CD4-positive, alpha-beta T cell treated with Interleukin-4 for 1 hour (primary cell): ENCODE measurements at places on chromosomes 7 and 10.
A peak's percentile ranks its signal among the peaks of the same experiment; 100 is the strongest.

DNA sequence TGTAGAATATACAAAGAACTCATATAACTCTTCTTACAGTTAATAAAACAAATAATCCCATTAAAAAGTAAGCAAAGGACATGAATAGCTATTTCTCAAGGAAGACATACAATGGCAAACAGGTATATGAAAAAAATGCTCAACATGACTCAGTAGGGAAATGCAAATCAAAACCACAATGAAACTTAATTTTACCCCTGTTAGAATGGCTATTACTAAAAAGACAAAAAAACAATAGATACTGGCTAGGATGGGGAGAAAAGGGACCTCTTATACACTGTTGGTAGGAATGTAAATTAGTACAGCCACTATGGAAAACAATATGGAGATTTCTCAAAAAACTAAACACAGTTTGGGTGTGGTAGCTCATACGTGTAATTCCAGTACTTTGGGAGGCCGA lies 37.8 kb downstream of the HERPUD2 start:
- DNase-seq, result no peak

GRCh38 chr10:49397036-49397999 lies 1.4 kb upstream of the DRGX start:
- DNase-seq, result no peak

DNA sequence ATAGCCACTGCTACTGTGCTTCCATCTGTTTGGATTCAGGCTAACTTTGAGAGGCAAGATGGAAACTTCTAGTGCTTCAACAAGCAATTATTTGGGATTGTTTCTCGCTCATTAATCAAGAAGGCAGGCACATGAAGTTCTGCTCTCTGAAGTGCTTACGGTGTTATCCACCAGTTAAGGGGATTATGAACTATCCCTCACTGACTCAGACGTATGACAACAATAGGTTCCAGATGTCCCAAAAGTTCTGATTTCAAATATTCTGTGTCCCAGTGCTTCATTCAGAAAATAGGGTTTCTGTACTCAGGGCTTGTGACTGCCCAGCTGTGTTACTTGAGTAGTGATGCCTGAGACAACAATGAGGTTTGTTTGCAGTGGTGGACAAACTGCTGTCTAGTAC lies 81.0 kb downstream of the HACD1 start:
- DNase-seq, result no peak

- DNase-seq, result no peak
Measured at GRCh38 chr10:75967491-75967890, 536.1 kb downstream of the LRMDA start.

DNA sequence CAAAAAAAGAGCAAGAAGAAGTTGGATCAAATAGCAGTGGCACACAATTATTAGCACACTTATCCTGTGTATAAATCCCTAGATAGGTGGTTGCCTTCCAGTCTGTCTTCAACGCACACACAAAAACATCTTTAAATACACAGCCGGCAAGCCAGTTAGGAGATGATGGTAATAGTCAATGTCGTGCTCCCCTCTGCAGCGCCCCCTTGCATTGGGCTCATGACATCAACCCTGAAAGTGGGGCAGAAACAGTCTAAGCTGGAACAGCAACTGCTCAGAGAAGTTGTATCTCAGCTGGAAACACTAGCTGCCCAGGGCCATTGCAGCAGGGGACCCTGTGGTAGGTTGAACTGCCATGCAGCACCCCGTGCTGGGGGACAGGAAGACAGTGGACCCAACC lies 179.5 kb upstream of the YAE1 start:
- DNase-seq, result no peak

- peak; percentile 74 for DNase-seq
Measured at GRCh38 chr7:99379043-99379577, 4.6 kb downstream of the ARPC1B start.

DNA sequence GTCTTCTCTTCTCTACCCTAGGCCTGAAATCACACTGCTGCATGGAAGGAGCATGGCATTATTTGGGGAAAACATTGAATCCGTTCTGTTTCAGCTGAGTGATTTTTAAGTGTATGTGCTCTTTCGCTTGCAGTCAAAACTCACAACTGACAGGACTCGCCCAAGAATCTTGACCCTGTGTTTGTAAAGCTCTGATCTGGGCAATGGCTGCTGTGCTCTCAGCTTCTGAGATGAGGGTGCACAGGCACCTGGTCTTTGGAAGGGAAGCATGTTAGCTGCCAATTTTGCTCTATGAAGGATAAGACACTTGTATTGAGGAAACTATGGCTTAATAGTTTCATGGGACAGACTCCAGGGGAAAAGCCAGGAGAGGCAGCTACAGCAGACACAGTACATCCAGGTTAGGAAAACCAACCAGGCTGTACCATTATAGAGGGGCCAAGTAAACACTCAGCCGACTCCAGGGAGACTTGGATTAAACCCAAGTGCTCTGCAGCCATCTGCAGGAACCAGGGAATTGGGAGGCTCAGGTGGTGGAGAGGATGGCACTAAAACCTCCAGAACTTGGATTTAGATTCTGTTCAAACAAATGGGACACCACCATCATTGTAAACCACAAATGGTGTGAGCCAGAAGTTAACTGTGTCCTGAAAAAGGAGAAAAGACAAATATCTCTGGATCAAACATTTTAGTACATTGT lies 43.3 kb downstream of the LYZL1 start:
- DNase-seq, result no peak

DNA sequence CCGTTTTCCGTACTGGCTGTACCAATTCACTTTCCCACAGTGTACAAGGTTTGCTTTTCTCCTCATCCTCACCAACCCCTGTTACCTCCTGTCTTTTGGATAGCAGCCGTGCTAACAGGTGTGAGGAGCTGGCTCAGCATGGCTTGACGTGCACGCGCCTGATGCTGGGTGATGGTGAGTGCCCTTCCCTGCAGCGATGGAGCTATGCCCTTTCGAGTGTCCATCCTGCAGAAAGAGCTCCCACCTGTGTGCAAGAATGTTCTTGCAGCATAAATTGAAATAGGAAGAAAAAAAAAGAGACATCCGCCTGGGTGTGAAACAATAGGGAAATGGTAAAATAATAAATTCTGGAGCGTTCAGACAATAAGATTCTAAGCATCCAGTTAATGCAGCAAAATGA lies 9.5 kb upstream of the UBE3C start:
- no peak for DNase-seq

DNA sequence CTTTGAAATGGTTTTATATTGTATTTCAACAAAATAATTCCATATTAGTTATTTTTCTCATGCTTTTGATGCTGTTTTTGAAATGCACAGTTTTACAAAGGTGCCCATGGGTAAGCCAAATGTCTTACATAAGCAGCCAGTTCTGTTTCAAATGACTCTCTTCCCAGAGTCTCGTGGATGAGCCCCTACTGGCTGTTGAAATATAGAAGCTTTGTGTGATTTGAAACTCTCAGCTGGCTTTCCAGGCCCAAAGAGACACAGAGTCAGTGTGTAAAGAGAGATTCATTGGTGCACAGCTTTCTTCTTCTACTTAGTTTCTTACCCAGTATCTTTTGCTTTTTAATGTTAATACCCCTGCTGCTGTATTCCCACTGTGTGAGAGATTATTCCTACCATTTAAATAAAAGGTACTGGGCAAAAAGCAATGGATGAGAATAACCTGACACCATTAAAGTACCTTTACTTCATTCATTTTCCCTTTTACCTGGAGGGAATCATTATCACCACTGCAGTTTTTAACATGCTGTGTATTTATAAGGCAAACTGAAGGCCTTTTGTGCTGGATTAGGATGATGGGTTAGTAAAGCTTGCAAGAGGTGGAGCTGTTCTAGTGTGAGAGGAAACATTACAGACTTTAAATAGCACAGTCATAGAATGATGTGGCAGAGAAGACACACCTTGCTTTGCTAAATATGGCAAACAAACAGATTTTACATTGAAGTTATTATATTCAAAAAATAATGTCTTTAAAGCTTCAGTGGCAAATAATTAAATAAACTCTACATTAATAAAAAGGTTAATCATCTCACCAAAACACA lies 415.1 kb downstream of the THSD7A start:
- no peak for DNase-seq

- DNase-seq, result no peak
Measured at GRCh38 chr10:99433378-99434020, 3.1 kb upstream of the GOT1 start.

DNA sequence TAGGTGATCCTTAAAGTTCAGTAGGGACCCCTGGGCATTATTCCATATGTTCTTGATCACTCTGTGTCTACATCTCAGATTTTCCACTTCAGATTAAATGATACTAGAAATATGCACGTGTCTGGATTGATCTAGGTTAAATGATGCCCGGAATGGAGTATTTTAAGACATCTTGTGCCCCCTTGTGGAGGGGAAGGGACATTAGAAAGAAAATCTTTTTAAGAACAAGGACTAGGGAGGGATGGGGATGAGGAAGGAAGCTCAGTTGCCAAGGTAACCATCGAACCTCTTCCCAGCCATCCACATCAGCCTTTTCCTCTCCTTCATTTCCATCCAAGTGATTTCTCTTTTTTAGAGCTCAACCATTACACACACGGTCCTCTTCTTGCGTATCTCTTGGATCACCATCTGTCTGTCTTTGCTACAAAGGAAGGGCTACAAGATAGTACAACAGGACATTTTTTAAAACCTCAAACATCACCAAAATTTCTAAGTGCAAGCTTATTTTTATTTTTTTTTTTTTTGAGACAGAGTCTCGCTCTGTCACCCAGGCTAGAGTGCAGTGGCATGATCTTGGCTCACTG lies 40.5 kb downstream of the PRSS2 start:
- peak; percentile 87 for DNase-seq

DNA sequence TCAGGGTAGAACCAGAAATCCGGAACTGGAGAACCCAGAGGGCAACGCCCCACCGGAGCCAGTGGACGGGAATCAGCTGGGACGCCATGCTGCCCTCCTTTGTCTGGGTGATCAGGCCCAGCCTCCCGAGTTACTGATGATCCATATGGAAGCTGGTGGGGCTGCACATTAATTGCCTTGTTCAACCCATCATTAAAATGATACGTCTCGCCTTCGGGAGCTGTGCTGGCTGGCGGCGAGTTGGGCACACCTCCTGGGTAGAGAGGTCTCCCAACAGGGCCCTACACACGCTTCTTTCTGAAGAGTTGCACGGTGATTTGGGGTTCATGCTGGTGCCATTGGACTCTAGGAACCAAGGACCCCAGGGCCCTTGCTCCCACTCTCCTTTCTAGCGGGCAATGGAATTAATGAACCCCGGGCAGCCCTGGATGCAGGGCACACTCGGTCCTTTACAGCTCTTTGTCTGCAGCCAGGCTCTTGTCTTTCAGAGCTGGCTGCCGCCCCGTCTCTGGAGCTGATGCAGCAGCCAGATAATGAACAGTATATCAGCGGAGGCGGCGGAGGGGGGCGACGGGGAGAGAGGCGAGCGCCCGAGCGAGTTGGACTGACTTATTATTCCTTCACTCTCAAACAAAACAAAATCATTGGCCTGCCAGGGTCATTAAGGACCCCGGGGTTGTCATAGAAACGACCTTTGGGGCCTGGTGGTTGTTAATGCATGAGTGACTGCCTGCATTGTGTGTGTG lies 412.2 kb upstream of the ZMIZ1 start:
- no peak for DNase-seq

DNA sequence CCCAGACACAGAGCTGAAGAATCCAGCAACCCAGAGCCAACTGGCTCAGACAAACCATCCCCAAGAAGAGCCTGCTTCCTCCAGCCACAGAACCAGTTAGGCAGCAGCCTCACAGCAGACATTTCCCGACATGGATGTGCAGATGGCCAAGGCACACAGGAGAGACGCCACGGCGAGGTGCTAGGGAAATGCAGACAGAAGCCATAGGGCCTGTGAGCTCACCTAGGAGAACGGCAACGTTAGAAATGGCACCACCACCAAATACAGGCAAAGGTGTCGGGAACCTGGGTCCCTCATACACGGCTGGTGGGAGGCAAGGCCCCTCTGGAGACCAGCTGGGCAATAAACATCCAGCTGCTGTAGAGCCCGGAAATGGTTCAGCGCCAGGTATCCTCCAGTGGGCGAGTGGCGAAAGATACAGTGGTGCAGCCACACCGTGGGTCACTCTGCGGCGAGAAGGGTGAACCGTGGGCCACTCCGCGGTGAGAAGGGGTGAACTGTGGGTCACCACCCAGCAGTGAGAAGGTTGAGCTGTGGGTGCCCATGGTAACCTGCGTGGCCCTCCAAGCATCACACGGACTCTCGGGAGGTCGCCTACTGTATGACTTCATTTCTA lies 31.2 kb downstream of the JAKMIP3 start:
- DNase-seq, result no peak

DNA sequence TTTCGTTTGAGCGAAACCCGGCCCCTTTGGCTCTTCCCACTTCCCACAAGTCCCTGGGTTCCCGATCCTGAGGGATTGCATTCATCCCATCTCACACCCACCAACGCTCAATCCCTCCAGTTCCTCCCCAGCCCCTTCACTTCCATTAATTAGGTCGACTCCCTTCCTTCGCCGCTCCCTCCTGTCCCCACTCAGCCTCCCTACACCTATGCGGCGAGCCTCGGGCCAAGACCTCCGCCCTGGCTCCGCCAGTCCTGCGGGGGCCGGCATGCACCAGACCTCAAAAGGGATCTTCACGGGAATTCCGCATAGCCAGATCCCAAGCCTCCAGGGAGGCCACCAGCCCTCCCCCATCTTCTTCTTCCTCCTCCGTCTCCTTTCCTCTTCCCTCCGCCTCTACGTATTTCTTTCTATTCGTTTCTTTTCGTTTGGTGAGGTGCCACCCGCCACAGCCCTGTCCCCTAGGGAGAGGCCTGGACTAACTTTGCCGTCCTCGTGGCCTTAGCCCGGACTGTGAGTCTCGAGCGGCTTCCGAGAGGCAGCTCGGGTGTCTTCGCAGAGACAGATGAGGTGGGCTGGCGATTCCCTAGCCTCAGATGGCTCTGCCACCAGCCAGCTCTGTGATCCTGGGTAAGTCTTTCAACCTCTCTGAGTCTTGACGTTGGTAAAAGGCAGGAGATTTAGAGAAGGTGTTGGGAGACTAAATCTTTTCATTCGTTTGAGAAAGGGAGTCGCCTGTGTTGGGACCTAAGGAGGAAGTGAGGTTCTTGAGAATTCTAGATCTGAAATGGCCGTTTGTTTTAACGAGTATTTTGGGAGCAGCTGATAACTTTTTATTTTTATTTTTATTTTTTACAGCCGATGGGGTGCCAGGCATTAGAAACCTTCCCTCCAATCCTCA lies 8.1 kb upstream of the LBX1 start:
- no peak for DNase-seq

- DNase-seq, result no peak
Measured at GRCh38 chr10:122571892-122572291, 11.3 kb downstream of the DMBT1 start.

- DNase-seq, result no peak
Measured at GRCh38 chr7:30754315-30754877, 2.5 kb downstream of the INMT start.

DNA sequence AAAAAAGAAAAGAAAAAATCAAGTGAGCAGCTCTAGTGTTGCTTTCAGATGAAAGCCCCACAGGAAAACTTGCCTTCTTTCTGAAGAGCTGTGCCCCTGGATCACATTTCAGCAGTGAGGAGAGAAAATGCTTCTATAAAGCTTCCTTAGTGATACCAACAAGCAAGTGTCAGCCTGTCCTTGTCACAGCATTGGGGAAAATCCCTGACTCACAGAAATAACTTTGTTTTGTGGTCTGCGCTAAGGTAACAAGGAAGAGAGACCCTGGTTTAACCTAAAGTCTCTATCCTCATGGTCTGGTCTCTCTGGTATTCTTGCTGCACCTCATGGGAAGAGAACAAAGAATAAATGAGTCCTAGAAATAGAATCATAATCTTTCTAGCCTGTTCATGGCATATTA lies 885.2 kb upstream of the SORCS1 start:
- no peak for DNase-seq
